ENCODE measurements at places on chromosomes 1 and 21.

GRCh38 chr21:45874716-45875415, 106.7 kb upstream of the COL6A1 start:
- DNase-seq: peak; percentile 97

- no peak for DNase-seq
These were observed 80.4 kb upstream of the TARDBP start for GRCh38 chr1:10932088-10932487.

GRCh38 chr1:63143482-63143881, 178.9 kb upstream of the FOXD3 start:
- no peak for DNase-seq

- no peak for DNase-seq
These were observed 29.5 kb downstream of the RAP1GAP start for GRCh38 chr1:21639594-21640041.

GRCh38 chr1:6349254-6349943, 44.2 kb downstream of the ACOT7 start:
- DNase-seq: no peak

DNA sequence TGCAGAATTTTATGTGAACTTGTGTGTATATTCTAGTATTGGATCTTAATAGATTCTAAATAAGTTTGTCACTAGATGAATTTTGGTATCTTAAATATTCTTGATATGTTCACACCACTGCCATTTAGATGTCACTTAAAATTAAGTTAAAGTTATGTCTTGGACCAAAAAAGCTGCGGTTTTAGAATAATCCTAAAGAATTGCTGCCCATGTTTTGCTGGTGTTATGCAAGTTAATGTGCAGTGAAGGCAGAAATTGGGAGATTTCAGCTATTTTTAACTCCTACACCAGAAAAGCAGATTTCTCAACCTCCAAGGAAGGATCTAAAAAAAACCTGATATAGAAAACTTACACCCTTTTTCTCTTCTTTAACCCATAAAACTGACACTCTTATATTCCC, 757 bp downstream of the ACADM start:
- no peak for DNase-seq

- DNase-seq: peak; percentile 52
These were observed 978 bp downstream of the SLC39A1 start for GRCh38 chr1:153962088-153963029.

- DNase-seq: no peak
These were observed 38.0 kb downstream of the NUAK2 start for GRCh38 chr1:205283270-205284147.

DNA sequence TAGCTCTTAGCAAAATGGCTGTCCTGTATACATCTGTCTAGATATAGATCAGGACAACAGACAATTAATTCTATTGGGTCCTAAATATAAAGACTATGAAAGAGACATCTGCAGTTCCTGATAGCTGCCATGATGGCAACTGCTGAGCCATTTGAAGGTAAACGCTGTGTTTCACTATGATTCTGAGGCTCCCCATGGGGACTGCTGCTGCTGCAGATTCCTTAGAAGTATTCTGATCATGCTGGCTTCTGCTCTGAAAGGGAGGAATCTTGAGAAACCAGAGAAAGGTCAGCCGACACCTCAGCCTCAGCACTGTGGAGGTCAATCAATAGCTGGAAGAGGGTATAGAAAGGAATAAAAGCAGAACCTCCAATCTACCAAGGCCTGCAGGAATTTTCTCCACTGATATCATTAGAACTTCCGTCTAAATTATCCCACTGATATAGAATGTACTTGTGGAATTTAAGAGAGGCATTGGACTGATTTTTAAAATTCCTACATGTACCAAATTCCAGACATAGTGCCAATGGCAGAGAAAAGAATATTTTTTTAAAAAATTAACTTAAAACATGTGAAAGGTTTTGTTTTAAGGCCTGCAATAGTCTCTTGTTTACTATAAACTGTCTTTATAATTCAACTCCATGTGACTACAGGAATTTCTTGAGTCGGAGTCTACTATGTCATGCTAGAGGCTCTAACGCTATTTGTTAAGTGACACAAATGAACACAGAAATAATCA, 53.2 kb downstream of the DDAH1 start:
- no peak for DNase-seq

GRCh38 chr21:25636727-25637126, 2.3 kb upstream of the JAM2 start:
- DNase-seq: peak; percentile 36

DNA sequence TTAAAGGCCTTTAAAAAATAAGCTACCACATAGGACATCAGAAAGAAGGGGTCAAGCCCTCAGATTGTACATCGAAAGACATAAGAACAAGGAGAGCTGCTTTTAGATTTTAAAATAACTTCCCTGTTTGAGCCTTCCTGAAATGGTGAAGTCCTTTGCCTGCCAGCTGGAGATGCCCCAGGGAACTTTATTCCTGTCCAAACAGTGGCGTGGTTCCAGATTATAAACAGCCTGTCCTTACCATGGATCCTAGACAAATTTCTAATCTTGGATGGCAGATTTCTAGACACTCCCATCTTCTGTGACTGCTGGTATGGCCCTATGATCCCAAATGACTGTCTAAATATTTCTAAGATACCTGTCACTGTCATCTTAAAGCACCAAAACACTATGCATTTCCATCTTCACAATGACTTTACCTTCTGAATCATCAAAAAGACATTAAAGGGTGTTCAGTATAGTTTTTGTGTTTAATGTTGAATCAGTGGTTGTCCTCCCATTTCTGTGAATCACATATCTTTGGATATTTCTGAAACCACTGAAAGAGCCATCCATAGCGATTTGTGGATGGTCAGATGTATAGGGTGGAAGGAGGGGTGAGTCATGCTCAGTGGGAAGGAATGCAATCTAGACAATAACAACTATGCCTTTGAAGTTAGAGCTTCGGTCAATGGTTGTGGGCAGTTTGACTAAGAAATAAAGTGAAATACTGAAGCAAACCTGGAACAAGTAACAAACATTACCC, 23.2 kb downstream of the ILDR2 start:
- DNase-seq: peak; percentile 97

- DNase-seq: no peak
These were observed 73.1 kb upstream of the USP24 start for GRCh38 chr1:55288245-55288644.

GRCh38 chr1:9438431-9439073, 100.7 kb upstream of the SLC25A33 start:
- DNase-seq: peak; percentile 91

GRCh38 chr1:67627906-67628305, 57.1 kb upstream of the GADD45A start:
- no peak for DNase-seq

DNA sequence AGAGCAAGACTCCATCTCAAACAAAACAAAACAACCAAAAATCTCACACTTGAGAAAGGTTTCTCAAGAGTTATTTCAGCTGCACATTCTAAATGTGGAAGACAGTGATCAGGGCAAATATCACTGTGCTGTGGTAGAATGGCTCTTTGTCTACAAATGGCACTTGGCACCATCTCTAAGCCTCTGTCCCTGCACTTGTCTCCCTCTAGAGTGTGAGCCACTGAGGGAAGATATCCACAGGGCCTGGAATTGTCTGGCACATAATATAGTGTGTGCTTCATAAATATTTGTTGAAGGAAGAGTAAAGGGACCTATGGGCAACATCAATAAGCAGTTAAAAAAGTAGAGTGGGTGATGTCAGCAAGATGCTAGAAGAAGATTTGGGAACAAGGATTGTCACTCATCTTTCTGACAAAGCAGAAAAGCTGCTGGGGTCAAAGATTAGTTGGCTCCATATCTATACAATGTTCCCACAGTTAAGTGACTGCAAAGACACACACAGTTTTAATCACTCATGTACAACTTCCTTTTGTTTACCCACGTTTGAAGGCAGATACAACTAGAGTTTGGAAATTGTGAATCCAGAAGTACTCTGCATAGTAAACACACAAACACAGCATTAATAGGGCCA, 19.1 kb downstream of the CD101 start:
- no peak for DNase-seq

GRCh38 chr1:246933893-246934292, 2.1 kb upstream of the AHCTF1 start:
- DNase-seq: no peak

Data from HT1080 (cell line).